ENCODE measurements at places on chromosomes 6 and 20.

DNA sequence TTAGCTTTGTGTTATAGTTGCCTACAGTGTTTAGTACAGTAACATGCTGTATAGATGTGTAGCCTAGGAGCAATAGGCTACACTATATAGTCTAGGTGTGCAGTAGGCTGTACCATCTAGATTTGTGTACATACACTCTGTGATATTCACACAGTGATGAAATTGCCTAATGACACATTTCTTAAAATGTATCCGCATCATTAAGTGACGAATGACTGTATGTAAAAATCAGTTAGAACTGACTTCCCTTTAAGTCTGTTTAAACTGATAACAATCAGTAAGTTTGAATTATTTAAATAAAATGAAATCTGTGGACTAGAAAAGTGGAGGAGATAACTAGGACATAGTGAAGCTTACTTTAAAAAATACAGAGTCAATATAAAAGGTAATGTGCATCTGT is 176.1 kb downstream of the CDKAL1 start:
- no peak for DNase-seq

DNA sequence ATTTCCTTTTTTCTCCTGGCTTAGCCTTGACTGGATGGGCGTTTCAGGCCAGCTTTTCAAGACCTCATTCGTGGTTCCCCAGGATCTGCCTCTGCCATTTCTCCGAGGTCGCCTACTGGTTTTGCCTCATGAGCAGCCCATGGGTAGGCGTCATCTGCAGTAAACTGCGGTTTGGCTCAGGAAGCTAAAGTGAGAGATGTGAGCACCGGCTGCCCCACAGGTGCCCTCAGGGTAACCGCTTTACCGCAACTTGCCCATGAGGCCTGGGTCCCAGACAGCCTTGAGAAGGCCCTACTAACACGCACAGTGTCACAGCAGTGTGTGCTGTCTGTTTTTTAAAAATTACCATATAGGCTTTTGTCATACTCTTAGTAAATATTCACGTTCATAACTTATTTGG is 53.4 kb upstream of the TBXT start:
- DNase-seq = no peak

GRCh38 chr20:31568773-31569162 is 36.3 kb upstream of the ID1 start:
- DNase-seq = no peak

- DNase-seq = no peak
These were observed 3.3 kb downstream of the ATP5F1E start for GRCh38 chr20:59028812-59029211.

- DNase-seq = no peak
These were observed 2.8 kb upstream of the FANCE start for GRCh38 chr6:35449287-35449881.

GRCh38 chr6:44478158-44478557 is 90.7 kb downstream of the CDC5L start:
- no peak for DNase-seq

DNA sequence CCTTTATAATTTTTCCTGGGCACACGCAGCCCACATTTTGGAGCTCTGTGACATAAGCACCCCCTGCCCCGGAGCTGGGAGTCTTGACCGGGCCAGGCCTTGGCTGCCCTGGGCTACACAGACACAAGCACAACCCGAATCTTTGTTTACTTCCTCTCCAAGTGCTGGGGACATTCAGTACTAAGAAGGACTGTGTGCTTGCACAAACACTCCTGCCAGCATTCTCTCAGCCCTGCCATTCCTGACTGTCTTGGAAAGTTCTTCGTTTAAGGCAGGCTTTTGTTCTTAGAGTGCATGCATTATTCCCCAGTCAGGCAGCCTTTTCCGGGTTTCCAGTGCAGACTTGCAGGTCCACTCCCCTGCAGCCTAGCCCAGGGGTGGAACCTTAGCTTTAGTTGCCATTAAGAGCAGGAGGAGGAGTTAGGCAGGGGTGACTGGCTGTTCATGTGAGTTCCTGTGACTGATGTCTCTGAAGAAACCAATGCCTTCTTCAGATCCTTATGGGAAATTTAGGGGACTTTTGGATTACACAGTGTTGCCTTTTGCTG is 28.6 kb downstream of the FOXO3 start:
- DNase-seq = no peak

GRCh38 chr6:39449022-39449421 is 126.5 kb upstream of the KCNK16 start:
- DNase-seq = no peak

DNA sequence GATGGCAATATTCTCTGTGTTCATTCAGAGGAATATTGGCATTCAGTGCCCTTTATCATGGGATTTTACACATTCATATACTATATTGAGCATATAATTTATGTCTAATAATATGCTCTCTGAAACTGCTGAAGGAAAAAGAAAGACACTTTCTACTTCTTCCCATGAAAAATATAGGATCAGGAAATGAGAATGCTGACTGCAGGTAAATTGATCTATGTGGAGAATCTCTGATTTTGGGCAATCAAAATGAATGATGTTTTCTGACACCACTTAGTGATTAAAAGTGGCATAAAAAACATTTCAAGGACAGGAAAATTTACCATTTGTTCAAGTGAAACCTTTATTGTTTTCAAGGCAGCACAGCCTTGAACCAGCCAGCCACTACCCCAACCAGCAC is 260.1 kb upstream of the STXBP5 start:
- no peak for DNase-seq

- DNase-seq = no peak
These were observed 71.1 kb downstream of the FIG4 start for GRCh38 chr6:109762166-109762565.

GRCh38 chr6:4864519-4864918 is 88.3 kb downstream of the CDYL start:
- no peak for DNase-seq

GRCh38 chr6:135842618-135843392 is 8.7 kb upstream of the PDE7B start:
- DNase-seq = no peak

DNA sequence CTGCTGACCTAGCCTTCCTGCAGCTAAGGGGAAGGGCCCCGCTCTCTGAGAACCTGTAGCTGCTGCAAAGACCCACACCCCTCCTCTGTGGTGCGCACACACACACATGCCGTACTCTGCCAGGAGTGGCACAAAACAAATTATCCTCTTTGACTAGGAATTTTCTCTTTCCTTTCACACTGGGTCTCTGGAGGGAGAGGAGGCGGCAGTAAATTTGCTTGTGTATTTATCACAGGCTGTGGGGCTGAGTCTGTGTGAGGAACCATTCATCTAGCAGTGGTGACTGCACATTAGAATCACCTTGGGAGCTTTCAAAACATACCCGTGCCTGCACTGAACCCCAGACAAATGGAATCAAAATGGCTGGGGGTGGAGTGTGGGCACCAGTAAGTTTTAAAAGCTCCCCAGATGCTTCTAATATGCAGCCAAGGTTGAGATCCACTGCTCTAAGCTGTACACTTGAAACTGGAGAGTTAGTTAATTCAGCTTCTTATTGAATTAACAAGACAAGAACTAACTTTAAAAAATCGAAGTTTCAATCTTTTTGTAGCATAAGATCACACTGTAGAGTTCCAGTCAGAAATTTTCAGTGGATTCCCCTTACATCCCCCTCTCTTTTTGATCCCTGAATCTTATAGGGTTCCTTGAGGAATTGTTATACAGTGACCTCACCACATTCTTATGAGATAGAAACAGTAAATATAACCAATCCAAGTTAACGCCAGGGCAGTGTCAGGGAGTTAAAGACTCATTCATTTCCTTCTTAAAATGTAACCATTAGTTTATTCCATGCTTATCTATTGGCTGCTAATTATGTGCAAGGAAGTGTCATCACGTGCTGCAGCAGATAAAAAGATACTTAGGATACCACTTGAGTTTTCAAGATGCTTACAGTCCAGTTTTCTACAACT is 29.8 kb upstream of the GMDS start:
- no peak for DNase-seq

- DNase-seq = no peak
These were observed 47.6 kb downstream of the SCGN start for GRCh38 chr6:25699649-25700048.

GRCh38 chr6:143929975-143930374 is 65.7 kb downstream of the ZC2HC1B start:
- no peak for DNase-seq

DNA sequence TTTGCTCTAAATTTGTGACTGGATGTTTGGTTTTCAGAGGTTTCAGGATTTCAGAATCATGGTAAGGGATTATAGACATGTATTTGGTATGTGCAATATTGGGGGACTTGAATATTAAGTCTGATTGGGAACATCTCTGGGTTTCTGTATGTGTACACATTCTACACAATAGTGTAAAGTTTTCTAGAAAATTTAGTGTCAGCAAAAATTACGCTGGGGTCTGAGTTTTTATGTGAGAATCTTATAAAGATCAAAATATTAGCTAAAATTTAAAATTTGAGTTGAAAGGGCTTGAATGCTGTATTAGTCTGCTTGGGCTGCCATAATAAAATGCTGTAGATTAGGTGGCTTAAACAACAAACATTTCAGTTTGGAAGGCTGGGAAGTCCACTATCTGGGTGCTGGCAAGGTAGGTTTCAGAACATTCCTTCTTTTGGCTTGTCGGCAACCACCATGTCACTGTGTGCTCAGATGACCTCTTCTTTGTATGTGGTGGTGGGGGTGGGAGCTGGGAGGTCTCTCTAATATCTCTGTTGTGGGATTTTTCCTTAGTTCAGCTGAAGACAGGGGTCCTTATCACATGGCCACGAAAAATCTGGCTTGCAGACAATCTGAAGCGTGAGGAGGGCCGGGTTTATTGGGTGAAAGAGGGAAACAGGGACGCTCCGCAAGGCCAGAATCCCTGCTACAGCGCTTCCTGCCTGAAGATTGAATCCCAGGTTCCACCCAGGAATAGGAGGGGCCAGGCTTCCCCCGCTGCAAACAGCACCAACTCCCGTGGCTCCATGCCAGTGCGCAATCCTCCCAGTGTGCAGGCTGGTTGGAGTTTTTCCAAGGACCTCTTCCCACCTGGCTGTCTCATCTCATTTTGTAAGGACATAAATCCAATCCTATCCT is 299.7 kb downstream of the PLCB1 start:
- DNase-seq = no peak

DNA sequence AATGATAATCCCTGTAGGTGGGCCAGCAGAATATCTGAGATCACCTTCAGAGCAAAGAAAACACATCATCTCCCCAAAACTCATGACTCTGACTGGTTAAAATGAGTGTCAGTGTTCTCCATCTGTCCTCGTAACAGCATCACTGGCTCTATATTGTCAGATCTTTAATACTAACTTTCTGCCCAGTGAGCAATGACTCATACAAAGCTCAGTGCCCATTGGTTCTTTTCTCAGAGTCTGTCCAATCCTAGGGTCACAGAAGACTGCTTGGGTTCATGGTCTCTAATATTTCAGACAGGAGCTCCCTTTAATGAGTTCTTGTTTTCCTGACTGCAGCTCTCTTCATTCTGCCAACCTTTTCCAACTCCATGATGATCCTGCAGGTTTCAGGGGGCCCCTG is 36.4 kb downstream of the HLA-DPB1 start:
- DNase-seq = no peak

- DNase-seq = no peak
These were observed 123.9 kb downstream of the INSM1 start for GRCh38 chr20:20491784-20492264.

- DNase-seq = peak; percentile 37
These were observed 49.9 kb upstream of the BMP5 start for GRCh38 chr6:55925292-55925691.

DNA sequence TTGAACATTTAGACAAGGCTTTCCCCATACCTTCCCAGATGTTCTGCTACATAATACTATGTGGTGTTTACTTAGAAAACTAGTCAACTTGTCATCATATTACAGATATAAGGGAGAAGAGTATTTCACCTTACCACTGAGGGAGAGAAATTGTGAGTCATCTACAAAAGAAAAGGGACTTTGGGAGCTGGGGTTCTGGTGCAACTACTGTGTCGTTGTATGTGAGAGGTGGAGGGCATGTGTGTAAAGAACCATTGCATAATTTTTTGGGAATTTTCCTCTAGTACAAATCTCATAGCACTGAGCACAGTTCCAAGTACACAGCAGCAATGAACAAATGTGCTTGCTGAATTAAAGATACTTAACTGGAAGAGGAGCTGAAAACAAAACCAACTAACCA is 665.6 kb downstream of the DHX35 start:
- no peak for DNase-seq

GRCh38 chr6:155301867-155302266 is 12.4 kb downstream of the TFB1M start:
- DNase-seq = peak; percentile 79

DNA sequence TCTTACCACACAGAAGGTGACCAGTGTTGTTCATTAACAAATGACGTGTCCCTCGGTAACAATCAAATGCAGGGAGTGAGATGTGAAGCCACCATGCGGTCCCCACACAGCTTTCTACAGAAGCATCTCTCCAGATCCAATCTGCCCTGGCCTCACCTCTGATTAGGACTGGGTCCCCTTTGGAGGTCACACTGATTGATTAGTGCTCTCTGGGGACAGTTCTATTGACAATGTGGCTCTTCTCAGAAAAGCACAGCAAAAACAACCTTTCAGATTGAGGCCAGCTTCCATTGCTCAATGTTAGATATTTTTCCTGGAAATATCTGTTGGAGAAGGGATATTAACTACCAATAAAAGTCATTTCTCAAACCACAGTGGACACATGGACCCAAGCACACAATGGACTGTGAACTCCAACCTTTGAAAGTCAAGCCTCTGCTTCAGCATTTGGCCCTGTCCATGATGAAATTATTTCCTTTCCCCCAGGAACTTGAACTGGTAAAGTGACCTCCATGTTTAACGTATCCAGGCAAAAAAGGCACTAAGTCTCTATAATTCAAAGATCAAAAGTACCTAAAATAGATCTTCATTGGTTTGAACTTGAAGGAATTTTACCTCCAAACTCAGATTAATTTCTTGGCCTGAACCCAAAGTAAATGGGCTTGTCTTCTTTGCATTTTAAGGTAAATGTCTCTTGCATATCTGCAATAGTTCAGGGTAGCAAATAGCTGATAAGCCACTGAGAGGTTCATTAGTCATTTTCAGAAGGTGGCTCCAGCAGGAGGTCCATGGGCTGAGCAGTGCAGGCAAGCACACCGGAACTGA is 118.5 kb downstream of the FOXA2 start:
- no peak for DNase-seq

DNA sequence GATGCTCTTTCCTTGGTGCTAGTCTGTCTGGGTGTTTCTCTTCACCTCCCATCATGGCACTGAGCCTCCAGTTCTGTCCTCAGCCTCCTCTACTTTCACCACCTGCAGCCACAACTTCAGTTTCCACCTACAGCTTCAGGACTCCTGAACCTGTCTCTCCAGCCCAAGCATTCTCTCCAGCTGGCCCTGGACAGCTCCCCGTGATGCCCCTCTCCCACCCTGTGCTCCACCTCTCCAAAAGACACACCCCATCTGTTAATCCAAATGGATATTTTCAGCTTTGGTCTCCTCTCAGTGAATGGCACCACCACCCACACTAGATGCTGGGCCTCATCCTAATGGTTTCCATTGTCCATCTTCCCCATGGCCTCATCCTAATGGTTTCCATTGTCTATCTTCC is 79.5 kb upstream of the NEDD9 start:
- no peak for DNase-seq

- DNase-seq = no peak
These were observed 30.9 kb downstream of the BCL2L1 start for GRCh38 chr20:31691646-31692275.

- no peak for DNase-seq
These were observed 663.9 kb downstream of the PRKN start for GRCh38 chr6:162063666-162064065.

All from astrocyte of the cerebellum (primary cell).